ENCODE measurements at places on chromosomes 12 and 14.

- DNase-seq = no peak
Measured at GRCh38 chr12:47340411-47341015, 260.8 kb upstream of the AMIGO2 start.

DNA sequence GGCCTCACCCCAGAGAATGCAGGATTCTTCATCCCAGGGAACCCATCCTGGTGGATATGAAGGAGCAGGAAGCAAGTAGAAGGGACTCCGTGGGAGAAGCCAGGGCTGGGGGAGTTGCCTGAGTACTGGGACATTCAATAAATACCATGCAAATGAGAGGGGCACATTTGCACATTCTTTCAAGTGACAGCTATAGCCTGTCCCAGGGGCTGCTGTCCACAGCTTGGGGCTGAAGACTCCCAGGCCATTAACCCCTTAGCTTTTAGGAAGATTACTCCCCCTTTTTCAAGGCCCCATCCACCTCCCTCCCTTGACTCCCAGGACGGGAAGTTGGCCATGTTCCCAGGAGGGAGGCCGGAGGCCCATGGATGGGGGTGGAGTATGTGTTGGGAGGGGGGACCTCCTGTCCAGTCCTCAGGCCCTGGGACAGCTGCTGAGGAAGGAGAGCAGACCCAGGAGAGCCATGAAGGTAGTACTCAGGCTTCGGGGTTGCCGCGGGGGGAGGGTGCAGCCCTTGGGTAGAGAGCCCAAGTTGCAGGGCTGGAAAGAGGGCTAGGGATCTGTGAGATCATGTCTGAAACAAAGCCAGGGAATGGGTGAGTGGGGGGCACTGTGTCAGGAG, 974 bp upstream of the TNS2 start:
- no peak for DNase-seq

DNA sequence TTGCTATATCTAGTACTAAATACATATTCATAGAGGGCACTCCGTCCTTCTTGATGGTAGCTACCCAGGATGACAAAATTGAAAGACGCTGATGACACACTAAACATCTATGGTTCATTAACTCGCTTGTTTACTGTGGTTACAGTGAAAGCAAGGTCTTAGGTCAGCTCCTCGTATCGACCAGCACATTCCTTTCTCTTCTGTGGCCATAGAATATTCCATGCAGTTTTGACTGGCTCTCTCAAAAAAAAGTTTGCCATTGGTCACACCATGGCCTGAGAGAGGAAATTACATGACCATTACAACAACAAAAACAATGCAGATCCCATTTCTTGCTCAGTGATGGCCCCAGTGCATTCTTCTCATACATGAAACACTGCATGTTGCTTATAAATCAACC, 411.4 kb upstream of the SOX5 start:
- DNase-seq = no peak

- DNase-seq = no peak
Measured at GRCh38 chr12:6328945-6329702, 12.8 kb downstream of the TNFRSF1A start.

DNA sequence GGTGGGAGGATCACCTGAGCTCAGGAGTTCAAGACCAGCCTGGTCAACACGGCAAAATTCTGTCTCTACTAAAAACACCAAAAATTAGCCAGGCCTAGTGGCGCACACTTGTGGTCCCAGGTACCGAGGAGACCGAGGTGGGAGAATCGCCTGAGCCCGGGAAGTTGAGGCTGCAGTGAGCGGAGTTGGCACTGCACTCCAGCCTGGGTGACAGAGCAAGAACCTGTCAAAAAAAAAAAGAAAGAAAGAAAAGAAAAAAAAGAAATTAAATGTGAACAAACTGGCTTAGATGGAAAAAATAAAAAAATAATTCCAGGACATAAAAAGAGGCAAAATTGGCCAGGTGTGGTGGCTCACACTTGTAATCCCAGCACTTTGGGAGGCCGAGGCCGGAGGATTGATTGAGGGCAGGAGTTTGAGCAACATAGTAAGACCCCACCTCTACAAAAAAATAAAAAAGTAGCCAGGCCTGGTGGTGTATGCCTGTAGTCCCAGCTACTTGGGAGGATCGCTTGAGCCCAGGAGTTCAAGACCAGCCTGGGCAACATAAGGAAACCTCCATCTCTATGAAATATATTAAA, 3.5 kb downstream of the TMEM119 start:
- no peak for DNase-seq

GRCh38 chr12:27841392-27841882, 61.4 kb upstream of the MANSC4 start:
- DNase-seq = no peak

DNA sequence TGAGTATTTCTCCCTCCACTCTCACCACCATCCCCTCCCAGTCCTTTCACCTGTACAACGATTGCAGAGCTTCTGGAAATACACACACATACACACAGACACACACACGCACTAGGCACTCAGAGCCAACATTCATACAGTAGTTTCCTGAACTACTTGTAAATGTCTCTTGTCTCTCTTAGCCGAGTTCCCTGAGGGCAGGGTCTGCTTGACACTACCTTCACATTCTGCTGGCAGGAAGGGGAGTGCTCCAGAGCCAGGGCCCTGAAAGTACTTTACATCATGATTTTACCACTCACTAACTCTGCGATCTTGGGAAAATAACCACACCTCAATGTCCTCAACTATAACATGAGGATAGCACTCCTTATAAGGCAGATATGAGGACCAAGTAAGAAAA, 82.7 kb downstream of the GAS2L3 start:
- DNase-seq = no peak

- no peak for DNase-seq
Measured at GRCh38 chr12:27305673-27306456, 26.8 kb upstream of the BMAL2 start.

- DNase-seq = no peak
Measured at GRCh38 chr14:47153746-47154145, 502.2 kb upstream of the RPL10L start.

GRCh38 chr12:13864081-13864673, 117.2 kb downstream of the GRIN2B start:
- DNase-seq = peak; percentile 66

- no peak for DNase-seq
Measured at GRCh38 chr12:118680356-118680963, 300.9 kb upstream of the SRRM4 start.

DNA sequence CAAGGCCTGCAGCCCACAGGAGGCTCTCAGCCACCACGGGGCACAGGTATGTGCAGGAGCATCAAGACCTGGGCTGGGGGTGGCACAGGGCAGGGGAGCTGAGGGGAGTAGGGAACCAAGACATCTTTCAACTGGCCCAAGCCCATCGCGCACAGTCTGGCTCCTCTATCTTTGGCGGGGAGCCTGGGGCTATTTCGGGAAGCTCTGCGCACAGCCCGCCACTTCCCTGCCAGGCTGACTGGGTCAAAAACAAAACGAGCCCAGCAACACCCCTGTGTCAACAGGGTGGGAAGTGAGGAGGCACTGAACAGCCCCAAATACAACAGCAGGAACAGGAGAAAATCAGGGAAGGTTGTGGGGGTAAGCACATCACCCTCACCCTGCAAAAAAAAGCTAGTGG, 83.9 kb downstream of the ARL6IP4 start:
- peak; percentile 76 for DNase-seq

- peak; percentile 67 for DNase-seq
Measured at GRCh38 chr14:70698288-70698687, 56.6 kb downstream of the TTC9 start.

- no peak for DNase-seq
Measured at GRCh38 chr14:47857646-47858045, 182.2 kb upstream of the MDGA2 start.

GRCh38 chr12:82608706-82609105, 78.0 kb upstream of the TMTC2 start:
- DNase-seq = no peak

GRCh38 chr12:101571105-101571504, 23.7 kb upstream of the MYBPC1 start:
- no peak for DNase-seq

- no peak for DNase-seq
Measured at GRCh38 chr12:76890151-76891143, 11.6 kb upstream of the CSRP2 start.

DNA sequence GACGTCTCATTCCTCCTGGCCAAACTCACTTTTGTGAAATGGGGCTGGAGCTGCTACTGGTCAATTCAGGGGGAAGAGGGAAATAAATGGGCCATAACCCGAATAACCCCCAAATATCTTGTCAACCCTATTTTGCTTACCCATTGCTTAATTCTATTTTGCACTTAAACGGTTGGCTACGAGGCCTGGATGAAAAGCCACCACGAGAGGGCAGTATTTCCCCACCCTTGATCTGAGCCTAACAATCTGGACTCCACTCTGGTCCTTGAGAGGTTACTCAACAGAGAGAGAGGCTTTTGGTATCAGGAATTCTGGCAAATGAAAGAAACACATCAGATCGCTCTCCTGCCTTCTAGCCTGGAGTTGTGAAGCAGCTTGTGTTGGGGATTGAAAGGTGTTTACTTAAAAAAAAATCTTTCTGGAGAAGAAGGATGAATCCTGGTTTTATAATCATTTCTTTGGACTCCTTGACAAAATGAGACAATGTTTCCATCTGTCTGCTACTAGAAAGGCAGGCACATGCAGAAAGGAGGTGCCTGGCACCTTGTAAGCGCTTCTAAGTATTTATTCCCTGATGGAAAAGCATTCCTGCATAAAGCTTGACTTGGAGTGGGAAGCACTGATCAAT, 22.4 kb upstream of the FBXO21 start:
- peak; percentile 77 for DNase-seq

DNA sequence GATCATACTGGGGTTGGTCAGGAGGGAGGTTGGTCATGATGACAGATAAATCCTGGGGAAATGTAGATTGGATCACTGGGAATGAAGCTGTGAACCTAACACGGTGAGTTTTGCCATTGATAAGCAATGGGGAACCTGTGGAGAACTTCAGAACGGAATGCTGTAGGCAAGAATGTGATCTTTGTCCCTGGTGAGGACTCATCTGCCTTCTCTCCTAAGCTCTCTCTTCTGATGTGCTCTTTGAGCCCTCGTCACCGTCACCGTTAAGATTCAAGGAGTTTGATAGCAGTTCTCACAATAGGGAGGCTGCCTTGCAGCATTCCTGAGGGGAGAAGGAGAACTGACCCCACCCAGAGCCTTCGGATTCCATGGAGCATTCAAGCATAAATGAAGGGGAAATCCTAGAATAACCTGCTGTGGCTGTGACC, 217.6 kb downstream of the ANO6 start:
- DNase-seq = no peak

DNA sequence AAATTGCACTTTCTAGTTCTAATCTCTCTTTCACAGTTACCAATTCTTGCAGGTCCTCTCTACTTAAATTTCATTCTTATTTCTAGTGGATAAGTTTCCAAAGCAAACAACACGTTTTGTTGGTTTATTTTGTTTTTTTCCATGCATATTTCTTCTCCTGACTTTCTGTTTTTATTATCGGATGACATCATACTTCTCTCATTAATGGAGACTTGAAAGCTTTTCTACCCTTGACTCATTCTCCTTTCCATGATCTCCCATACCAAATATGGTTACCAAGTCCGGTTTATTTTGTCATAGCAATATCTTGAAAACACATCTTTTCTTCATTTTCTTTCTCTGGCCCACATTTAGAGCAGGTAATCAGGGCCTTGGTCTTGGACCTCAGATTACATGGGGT, 796.5 kb downstream of the GALC start:
- no peak for DNase-seq

DNA sequence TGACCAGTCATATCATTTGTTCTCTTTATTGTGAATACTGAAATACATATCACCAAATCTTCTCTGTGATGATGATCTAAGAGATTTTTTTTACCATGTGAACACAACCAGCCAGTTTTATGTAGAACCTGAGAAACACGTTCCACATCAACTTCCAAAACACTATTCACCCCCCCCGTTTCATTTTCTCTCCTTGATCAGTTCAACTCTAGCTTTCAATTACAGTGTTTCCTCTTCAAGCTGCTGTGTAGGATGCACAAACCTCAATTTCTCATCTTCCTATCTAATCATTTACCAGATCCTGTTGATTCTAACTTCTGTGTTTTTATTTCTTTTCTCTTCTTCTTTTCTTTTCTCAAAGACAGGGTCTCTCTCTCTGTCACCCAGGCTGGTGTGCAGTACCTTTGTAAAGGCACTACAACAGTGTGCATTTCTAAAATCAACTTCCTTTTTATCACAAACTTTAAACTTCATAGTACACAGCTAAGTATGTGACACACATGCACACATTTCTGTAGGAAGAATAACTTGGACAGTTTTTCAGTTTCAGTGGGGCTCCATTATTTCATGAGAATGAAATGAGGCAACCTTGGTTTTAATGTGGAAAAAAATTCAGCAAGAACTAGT, 149.9 kb upstream of the FBXO33 start:
- no peak for DNase-seq

- DNase-seq = peak; percentile 65
Measured at GRCh38 chr14:89359477-89360222, 57.4 kb downstream of the FOXN3 start.

GRCh38 chr12:127363392-127363791, 903.6 kb upstream of the TMEM132C start:
- no peak for DNase-seq

GRCh38 chr14:56760164-56760914, 49.9 kb downstream of the OTX2 start:
- DNase-seq = no peak

DNA sequence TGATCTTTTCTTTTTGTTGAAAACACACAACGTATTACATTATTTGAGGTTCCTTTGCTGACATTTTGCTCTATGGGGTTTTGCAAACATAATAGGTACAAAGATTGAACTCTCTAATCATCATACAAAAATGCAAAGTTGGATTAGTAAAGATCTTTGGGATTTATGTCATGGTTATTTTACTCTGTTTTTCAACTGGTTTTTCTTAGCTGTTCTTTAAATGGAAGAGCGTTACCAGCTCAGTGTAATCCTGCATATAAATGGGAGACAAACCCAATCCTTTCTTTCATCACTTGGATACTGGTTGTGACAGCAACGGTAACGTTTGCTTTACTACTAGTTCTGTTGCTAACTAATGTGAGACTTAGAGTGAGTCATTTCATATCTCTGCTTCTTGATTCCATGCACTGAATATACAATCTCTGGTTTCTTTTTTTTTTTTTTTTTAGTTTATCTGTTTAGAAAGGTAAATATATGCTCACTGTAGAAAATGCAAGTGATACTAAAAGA, 104.9 kb upstream of the NOVA1 start:
- DNase-seq = no peak

- no peak for DNase-seq
Measured at GRCh38 chr14:30054201-30054600, 126.6 kb upstream of the PRKD1 start.

DNA sequence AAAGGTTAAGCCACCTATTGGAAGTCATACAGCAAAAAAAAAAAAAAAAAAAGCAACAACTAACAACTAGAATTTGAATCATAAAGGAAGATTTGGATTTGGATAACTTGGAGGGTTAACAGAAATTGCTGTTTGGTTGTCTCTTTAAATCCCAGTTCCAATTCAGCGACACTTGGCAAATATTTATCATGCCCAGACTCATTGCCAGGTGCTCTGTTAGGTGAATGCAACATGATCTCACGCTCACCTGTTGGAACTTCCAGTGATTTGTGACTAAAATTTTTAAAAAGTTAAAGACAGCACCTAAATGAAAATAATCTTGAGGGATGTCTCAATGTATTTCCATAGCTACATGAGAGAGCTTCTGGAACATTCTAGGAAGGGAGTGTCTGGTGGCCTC, 103.7 kb downstream of the TBX3 start:
- DNase-seq = no peak
